Esophagus squamous epithelium (tissue), 5 donors: ENCODE measurements at places on chromosomes 6 and 20. TPM values are rescaled to one million over a fixed set of nuclear protein-coding genes. Genes with fewer than 3 reads are reported as not detected.
A peak's percentile ranks its signal among the peaks of the same experiment; 100 is the strongest.

Gene IPCEF1
- 2.2 TPM for total RNA-seq

Gene DHX16
- 26.6 TPM for total RNA-seq

Gene SAMD3
- total RNA-seq, result 0.45 TPM

DNA sequence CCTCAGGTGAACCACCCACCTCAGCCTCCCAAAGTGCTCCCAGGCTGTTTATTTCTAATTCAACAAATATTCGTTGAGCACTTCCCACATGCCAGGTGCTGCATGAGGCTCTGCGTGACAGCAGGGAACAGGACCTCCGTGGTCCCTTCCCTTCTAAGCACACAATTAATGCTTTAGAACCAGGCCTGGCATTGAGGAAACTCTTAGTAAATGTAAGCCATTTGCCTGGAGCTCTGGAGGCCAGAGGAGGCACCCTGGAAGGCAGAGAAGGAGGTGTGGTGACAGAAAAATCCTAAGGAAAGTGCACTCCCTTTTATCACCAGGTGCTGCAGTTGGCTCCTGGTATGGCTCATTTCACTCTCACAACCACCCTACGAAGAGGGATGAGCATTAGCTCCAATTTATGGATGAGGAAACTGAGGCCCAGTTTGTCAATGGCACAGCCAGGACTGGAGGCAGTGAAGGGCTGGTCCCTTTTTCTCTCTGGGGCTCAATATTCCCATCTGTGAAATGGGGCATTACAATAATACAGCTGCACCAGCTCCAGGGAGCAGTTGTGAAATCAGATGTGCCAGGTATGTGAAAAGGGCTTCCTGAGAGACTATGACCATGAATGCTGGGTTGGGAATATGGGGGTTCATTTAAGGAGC lies 8.1 kb upstream of the ID1 start:
- no peak overlapping the region for H3K4me3 ChIP-seq
- no peaks in the 10 kb centered on the region for H3K36me3 ChIP-seq
- no peaks in the 10 kb centered on the region for H3K27me3 ChIP-seq
- DNase-seq, result no peak

- no peaks in the 10 kb centered on the region for H3K27me3 ChIP-seq
- no peak for DNase-seq
- H3K36me3 ChIP-seq, result no peaks in the 10 kb centered on the region
- H3K4me3 ChIP-seq, result peak overlapping the region; percentile 69
- H3K4me1 ChIP-seq, result peaks cover 14% of the 10 kb centered on the region
Observed at GRCh38 chr6:26172608-26172968, 85.4 kb downstream of the HFE start.

DNA sequence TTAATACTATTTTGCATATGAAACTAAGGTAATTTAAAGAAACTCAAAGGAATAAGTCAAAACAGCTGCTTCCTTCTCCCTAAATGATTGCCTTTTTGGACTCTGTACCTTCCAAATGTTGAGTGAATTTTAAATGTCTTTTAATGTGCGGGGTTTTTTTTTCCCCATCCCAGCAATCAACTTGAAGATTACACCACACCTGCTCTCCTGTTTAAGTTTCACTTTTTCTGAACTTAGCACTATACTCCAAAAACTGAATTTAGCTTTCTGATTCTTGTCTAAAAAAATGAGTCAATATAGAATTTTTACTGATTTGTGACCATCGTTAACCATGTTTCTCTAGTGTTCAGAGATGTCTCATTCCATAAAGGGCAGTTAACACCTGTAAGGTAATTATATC lies 220.8 kb upstream of the THEMIS start:
- H3K36me3 ChIP-seq, result no peaks in the 10 kb centered on the region
- H3K27me3 ChIP-seq, result no peaks in the 10 kb centered on the region
- H3K4me1 ChIP-seq, result no peaks in the 10 kb centered on the region
- no peak for DNase-seq

DNA sequence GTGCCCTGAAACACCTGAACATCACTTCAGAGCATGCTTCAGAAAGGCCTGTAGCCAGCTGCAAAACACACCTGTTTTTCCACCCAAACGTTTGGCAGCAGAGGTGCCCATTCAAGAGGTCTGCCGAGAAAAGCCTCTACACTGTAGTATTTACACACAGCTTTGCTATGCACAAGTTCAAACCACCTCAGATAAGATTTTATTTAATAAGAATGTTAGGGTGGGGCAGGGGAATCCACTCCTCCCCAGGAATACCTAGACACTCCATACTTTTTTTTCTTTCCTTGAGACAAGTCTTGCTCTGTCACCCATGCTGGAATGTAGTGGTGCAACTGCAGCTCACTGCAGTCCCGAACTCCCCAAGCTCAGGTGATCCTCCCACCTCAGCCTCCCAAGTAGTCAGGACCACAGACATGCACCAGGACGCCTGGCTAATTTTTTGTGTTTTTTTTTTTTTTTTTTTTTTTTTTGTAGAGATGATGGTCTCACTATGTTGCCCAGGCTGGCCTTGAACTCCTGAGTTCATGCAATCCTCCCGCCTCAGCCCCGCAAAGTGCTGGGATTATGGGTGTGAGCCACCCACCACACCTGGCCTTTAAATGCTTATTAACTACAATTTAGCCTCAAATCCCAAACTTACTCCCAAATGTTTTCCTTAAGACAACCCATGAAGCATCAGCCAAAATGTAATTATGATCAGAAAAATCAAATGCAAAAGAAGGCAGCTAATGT lies 9.7 kb downstream of the MRPL14 start:
- peaks cover 26% of the 10 kb centered on the region for H3K36me3 ChIP-seq
- H3K27ac ChIP-seq, result no peak overlapping the region
- H3K4me1 ChIP-seq, result peaks cover 37% of the 10 kb centered on the region
- H3K4me3 ChIP-seq, result no peak overlapping the region
- H3K27me3 ChIP-seq, result no peaks in the 10 kb centered on the region
- DNase-seq, result no peak
